ENCODE measurements at places on chromosomes 5 and 9.

- DNase-seq: no peak
Observed at GRCh38 chr5:132951897-132952296, 11.5 kb downstream of the AFF4 start.

DNA sequence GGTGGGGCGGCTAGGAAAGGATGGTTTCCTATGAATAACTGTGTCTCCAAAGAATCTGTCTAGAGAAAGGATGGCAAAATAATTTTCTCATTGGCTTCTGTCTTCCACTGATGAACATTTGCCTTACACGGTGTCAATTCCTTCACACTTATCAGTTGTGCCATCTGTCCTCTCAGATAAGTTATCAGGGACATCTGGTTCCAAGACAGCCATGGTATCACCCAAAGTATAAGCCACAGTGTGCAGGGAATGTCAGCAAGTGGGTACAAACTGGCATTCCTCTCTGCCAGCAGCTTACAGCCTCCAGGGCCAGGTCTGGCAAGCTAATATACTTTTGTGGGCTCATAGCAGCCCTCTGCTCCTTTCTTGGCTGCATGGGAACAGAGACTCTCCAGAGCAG, 1092.0 kb downstream of the EFNA5 start:
- DNase-seq: no peak

GRCh38 chr5:74177961-74178360, 462.6 kb downstream of the ENC1 start:
- DNase-seq: no peak

DNA sequence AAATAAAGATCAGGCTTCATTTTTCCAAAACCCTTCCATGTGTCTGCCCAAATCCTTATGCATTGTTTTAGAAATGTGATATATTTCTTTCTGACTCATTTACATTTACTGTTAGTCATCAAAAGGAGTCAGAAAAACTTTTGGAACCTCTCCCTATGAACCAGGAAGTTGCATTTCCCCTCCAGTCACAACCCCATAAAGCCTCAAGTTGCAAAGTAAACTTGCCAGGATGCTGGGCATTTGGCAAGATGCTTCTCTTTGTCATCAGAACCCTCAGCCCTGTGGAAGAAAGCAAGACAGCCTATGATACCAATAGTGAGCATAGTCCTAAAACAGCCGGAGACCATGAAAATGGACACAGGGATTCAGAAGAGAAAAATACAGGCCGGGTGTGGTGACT, 84.2 kb downstream of the MUSK start:
- no peak for DNase-seq

DNA sequence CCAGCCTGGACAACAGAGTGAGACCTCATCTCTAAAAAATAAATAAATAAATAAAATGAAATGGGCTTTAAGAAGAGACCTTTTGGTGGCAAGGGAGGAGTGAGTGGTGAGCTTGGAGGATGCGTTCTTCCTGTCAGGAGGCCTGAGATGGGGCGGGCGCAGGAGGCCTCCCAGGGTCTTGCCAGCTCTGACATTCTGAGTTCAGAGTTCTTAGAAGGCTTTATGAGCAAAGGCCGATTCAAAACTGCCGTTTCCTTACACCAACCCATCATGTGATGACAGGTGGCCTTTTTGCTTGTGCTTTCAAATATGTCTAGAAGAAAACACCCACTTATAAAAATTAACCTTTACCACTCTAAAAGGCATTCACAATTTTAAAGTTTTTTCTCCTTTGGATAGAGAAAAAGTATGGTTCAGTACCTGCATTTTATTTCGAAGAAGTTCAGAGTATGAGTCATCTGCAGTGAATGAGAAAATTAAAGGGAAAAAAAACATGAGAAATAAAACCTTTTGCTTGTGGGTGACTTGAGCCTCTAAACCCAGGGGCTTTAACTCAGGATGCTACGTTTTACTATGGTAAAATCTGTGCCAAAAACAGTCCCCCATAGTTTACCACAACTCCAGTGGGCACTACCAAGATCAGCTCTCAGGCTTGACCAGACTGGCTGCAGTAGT, 157.4 kb upstream of the OTULINL start:
- DNase-seq: no peak

GRCh38 chr5:82855893-82856550, 221.2 kb downstream of the TMEM167A start:
- DNase-seq: no peak

DNA sequence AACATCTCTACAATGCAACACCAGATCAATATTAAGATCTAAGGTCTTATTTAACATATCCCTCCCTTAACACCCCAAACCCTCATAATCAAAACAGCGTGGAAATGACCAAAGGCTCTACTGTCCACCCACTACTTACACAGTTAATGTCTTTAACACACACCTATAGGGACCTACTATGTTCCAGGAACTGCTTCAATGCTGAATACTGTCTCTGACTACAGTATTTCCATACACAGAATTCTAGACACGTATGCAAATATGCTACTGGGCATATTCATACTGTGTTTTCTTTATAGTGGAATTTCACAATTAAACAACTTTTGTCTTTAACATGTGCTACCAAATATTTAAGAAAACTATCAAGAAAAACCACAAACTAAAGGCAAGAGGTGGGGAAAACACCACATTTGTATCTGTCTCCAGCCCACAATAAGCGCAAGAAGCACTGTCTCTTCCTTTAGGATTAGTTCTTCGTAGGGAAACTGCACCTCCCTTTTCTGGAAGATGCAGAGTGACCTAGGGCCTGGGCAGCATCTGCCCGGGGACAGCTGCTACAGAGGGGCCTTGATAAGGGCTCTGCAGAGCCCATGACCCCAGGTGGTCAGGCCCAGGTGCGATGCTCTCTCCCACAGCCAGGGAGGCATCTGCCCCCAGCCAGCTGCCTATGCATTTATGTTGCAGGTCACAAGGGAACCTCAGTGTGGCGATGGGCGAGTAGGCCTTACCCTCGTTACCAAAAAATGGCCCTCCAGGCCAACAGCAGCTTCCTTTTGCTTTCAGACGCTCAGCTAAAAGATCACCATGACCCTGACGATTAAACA, 55.2 kb downstream of the PSMB7 start:
- no peak for DNase-seq

DNA sequence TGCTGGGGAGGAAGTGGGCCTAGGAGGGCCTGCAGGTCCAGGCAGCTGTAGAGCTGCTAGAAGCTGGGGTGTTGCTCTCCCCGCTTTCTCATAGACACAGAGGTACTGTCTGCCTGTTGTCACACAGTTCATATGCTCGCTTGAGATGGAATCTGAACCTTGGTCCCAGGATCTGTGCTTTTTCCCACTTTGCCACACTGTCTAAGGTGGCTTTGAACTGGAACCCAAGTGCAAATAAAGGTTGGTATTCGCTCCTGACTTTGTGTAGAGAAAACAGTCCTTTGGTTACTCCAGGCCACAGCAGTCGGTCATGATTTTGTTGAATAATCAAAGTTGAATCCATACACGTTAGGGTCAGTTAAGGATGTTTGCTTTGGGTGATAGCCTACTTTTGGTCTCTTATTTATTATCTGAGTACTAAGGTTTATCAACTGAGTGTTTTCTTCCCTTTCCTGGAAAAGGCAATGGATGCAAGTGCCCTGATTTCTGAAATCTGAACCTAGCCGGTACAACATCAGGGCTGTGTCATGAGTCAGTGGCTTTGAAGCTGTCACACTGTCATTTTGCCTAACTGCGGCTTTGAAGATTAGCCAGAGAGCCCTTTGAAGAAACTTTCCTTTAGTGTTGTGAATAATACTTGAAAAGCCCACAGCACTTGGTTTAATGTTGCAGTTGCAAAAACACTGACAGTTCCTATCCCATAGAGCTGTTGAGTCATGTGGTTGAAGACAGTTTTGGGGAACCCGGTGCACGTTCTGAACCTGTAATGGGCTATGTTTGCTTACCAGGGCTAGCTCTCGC, 41.3 kb downstream of the HABP4 start:
- no peak for DNase-seq

DNA sequence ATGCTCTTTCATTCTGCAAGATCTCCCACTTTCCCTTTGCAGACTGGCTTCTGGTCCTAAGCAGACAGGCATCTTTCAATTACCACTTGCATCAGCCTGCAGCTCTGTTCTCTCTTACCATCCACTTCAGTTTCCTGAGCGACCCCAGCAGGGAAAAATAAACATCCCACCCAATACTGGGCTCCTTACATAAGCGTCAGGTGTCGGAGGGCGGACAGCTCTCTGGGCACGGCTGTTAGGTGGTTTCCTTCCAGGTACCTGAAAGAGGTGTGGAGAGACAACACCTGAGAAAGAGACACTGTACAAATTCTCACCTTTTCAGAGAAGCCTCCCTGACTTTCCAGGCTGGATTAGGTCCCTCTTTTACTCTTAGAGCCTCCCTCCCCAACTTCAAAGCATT, 145.1 kb upstream of the PANK3 start:
- DNase-seq: no peak

DNA sequence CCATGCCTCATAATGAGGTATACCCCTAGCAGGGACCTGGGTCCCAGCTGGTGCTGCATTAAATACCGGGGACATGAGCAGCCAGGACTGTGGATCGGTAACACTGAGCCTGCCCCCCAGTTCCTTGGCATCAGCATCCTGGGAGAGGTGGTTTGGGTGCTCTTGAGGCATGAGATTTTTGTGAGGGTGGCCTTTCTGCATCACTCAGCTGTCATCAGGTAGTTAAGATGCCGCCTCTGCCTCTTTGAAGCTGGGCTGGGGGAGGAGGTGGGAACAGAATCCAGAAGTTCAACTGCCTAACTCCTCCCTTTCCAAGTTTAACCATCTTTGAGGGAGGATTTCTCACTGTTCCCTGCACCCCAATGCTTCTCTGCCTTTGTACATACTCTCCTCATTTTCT, 112.7 kb downstream of the PDZD2 start:
- DNase-seq: no peak

- no peak for DNase-seq
Observed at GRCh38 chr9:96088510-96088909, 213.0 kb downstream of the ERCC6L2 start.

DNA sequence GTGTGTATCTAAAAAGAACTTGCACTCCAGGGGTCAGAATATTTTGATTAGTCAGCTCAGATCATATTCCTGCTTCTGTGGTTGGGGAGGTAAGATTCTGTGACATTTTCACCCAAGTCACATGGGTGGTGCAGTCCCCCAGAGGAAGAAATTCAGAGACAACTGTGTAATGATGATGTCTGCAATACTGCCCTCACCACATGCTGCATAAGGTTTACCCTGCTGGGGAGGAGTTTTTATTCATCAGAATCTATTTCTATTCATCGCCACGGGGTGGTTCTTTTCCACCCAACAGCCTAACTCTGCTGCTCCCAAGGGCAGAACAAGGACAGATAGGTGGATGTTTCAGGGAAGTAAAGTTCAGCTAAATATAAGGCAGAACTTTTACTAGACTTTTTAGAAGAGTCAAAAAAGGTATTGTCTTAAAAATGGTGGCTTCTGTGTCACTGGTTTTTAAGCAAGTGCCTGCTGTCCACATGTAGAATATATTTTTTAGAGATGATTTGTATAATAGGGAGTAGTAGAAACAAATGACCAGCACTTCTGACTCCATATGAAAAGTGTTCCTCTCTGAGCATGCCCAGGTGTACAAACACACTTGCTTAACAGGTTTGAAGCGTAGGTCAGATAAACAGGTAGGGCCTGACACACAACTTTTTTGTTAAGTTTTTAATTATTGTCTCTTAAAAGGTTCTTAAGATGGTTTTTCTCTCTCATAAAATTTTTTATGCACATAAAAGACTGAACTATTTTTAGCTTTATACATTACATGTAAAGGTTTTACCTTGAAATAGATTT, 352.7 kb downstream of the LRRC70 start:
- DNase-seq: no peak

- no peak for DNase-seq
Observed at GRCh38 chr5:144503123-144503522, 332.4 kb downstream of the KCTD16 start.

GRCh38 chr5:34886392-34887119, 28.7 kb downstream of the RAD1 start:
- DNase-seq: no peak

DNA sequence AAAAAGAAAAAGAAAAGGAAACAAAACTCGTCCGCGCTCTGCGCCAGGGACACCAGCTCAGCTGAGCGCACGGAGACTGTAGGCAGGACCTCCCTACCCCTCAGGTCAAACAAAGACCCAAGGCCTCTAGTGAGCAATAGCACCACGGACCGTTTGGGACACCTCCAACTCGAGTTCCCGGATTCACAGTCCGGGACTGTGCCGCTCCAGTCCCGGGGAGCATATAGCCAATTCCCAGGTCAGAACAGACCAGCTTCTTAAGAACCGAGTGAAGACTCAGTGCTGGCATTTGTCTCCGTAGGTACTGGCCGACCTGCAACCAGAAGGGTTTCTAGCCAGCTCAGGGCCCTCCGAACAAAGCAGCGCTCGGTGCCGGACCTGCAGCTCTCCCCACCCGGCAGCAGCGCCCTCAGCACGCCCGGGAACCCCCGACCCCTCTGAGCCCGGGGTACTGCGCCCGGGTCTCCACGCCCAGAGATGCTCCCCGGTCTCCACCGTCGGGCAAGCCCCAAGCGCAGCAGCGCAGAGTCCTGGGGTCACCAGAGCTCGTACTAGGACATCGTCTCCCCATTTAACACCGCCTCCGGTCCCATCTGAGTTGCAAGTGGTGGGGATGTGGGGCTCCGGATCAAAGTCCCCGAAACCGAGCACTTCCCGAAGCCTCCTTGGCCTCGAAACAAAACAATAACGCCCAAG, 591 bp downstream of the ABCA1 start:
- peak; percentile 44 for DNase-seq

DNA sequence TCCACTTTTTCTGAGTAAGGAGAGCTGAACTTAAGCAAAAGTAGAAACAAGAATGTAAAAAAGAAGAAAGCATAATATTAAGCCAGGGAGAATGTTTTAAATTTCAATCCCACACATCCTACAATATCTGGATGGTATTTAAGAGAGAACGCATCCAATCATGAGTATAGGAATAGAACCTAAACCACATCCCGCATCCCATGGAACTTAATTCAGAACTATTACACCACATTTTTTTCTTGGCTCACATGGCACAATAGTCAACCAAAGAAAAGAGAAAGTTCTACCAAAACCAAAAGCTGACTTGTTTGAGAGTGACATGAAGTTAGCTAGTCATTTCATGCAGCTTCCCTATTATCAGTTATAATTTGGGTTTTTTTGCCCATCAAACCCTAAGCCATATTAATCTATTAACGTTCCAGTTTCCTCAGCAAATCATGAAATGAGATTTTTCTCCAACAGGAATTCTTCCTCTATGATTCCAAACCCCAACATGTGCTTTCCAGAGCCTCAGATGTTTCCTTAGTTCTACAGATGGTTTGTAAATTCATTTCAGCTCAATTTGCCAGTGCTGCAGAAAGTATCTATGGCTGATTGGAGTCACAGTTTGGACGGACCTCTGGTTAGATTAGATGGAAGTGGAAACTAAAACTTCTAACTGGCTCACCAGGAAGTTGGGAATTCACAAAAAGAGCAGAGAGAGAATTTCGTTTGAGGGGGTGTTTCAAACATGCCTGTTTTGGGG, 22.5 kb downstream of the ADAMTSL1 start:
- DNase-seq: no peak
